ENCODE measurements at places on chromosomes 2 and 18. TPM values are rescaled to one million over a fixed set of nuclear protein-coding genes. Genes with fewer than 3 reads are reported as not detected.

Gene ST6GAL2
- 0.57 TPM for total RNA-seq

Gene TMEM163
- total RNA-seq: 0.67 TPM

Gene SAG
- not detected for total RNA-seq

Gene KCNG2
- total RNA-seq: not detected

Gene CRACDL
- 11.1 TPM for total RNA-seq

All from vein endothelial cell (primary cell).